ENCODE measurements at places on chromosomes 13 and 19.

DNA sequence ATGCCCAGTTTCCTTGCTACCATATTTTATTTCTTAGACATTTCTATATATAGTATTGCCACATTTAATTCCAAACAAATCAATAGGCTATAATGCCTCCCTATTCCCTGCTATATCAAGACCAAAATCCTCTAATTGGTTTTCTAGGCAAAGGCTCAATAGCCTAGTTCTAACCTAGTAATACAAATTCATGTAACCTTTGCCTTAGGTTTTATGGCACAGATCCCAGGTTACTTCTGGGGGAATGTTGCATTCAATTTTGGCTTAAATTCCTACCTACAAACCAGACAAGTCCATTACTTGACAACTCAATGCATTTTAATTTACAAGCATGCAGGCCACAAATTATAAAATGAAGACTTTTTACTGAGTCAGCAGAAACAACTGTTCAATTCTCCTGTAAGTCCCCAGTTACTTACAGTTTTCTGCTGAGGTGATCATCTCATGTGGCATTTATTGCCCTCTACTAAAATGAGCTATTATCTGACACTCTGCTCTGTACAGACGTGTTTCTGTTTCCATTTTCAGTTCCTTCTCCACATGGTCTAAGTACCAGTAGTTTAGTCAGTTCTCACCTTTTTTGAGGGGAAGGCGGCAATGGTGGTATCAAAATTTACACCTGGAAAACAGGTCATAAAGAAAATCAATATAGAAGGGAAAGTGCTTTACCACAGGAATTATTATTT lies 11.7 kb downstream of the KCNRG start:
- H3K4me3 ChIP-seq: no peak overlapping the region
- no peaks in the 10 kb centered on the region for H3K27me3 ChIP-seq
- DNase-seq: no peak

DNA sequence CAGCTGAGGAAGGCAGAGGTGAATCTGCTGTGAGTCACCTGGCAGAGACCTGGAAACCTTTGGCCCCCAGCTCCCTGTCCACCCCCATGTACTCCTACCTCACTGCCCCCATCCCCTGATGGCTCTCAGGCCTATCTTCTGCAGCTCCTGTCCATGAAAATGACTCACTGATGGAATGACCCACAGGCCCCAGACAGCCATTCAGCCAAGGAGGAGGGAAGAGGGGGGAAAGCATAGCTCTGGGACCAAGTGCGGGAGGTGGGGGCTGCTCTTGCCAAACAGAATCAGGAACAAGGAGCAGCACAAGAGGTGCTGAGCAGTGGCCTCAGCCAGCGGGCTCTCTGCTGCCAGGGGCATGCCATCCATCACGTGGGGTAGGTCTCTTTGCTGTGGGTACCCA lies 111.4 kb upstream of the C1QTNF9B start:
- H3K27ac ChIP-seq: no peak overlapping the region
- H3K4me1 ChIP-seq: no peaks in the 10 kb centered on the region
- no peak for DNase-seq
- no peak overlapping the region for H3K4me3 ChIP-seq
- no peaks in the 10 kb centered on the region for H3K27me3 ChIP-seq

- no peaks in the 10 kb centered on the region for H3K4me1 ChIP-seq
- H3K4me3 ChIP-seq: no peak overlapping the region
- no peak overlapping the region for H3K27ac ChIP-seq
- DNase-seq: no peak
Observed at GRCh38 chr13:100044936-100045335, 44.0 kb upstream of the PCCA start.

- H3K27ac ChIP-seq: peak overlapping the region; percentile 92
- peaks cover 9% of the 10 kb centered on the region for H3K36me3 ChIP-seq
- no peaks in the 10 kb centered on the region for H3K27me3 ChIP-seq
- peaks cover 37% of the 10 kb centered on the region for H3K4me1 ChIP-seq
- peak; percentile 71 for DNase-seq
- peak overlapping the region; percentile 84 for H3K4me3 ChIP-seq
Observed at GRCh38 chr19:10871711-10872545, 575 bp downstream of the CARM1 start.

All from muscle of leg (tissue), 16 donors.